BE2C (cell line): ENCODE measurements at places on chromosomes 12 and 14.

- DNase-seq: no peak
These were observed 17.1 kb upstream of the NAV3 start for GRCh38 chr12:77813558-77813957.

DNA sequence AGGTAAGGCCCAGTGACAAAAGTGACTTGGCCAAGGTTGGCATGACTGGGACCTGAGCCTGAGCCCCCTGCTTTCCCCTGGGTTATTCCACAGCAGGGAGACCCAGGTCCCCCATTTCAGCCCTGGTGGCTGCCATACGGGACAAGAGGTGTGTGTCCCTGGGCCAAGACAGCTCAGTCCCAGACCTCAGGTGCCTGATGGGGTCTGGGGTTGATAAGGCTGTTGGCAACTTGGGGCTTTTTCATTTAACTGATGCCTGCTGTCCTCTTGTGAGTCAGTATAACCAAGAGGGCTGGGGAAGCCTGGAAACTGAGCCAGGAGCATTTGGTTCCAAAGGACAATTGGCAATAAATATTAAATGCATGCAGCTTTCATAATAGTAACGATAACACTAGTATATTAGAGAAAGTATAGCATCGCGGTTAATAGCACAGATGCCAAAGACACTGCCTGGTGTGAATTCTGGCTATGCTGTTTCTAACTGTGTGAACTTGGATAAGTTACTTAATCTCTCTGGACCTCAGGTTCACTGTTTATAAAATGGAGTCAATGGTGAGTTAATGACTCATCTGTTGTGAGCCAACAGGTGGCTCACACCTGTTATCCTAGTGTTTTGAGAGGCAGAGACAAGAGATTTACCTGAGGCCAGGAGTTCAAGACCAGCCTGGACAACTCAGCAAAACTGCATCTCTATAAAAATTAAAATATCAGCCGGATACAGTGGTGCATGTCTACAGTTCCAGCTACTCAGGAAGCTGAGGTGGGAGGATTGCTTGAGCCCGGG, 898 bp downstream of the SDSL start:
- no peak for DNase-seq

- DNase-seq: no peak
These were observed 123.7 kb upstream of the DHRS4 start for GRCh38 chr14:23829736-23830471.

DNA sequence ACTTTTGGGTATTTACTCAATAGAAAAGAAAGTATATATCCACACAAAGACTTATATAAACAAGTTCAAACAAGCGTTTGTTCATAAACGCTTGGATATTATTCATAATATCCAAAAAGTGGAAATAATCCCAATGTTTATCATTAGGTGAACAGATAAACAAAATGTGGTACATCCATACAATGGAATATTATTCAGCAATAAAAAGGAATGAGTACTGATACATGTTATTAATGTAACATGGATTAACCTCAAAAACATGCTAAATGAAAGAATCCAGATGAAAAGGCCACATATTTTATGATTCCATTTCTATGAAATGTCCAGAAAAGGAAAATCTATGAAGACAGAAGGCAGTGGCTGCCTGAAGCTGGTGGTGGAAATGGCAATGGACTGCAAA, 16.8 kb upstream of the MYH7 start:
- no peak for DNase-seq

- DNase-seq: no peak
These were observed 295.2 kb downstream of the SLC16A7 start for GRCh38 chr12:59890896-59891579.

DNA sequence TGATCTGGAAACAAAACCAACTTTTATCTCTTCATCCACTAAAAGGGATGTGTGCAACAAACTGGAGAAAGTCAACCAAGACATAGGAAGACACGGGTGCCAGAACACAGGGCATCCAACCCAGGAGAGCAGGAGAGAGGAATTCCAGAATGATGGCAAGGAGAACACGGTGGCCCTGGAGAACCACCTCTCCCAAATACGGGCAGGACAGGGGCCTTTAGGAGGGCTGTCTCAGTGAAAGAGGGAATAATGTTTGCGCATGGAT, 93.4 kb upstream of the EGLN3 start:
- no peak for DNase-seq

GRCh38 chr14:93986955-93987354, 10.1 kb upstream of the CCDC197 start:
- DNase-seq: no peak

DNA sequence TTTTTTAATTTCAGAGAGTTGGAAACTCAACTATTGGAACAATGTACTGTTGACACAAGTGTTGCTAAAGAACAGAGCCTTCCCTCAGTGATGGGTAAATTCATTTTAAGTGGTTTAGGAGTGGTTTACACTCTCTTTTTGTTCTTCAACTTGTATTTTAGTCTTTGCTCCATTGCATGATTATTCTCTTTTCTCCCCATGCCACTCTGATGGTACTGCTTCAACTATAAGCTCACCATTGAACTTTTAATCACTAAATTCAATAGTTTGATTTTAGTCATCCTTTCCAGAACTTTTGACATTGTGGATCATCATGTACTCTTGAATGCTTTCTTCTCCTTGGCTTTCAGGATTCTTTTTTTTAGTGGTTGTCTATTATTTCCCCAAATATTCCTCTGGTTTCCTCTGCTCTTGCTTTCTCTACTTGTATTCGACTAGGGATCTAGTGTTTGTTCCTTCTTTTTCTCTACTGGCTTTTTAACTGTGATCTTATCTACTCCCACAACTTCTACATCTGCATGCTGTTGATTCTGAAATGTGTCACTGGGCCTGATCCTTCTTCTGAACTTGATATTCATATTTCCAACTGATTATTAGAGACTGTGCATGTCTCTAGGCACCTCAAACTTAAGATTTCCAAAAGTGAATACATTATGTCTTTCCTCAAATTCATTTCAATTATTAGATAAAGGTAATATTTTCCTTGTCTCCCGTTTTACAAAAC, 15.4 kb downstream of the ACTR10 start:
- DNase-seq: no peak

DNA sequence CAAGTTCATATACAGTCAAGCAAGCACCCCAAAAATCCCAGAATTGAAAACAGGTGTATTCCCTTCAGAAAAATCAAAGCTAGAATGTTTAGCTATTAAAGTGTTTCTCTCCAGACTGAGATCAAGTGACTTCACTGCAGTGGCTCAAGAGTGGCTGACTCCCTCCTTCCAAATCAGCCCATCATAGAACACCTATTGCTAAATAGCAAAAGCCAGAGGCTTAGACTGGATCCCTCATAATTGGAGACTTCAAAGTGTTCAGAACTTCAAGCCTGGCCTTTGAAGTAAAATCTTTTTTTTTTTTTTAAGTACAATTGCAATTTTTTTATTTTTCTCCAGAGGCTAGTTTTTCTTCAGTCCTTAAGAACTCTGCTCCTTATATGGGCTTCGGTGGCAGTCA, 50.0 kb upstream of the CERS5 start:
- DNase-seq: no peak

GRCh38 chr12:52168019-52168717, 23.6 kb downstream of the KRT80 start:
- DNase-seq: no peak

DNA sequence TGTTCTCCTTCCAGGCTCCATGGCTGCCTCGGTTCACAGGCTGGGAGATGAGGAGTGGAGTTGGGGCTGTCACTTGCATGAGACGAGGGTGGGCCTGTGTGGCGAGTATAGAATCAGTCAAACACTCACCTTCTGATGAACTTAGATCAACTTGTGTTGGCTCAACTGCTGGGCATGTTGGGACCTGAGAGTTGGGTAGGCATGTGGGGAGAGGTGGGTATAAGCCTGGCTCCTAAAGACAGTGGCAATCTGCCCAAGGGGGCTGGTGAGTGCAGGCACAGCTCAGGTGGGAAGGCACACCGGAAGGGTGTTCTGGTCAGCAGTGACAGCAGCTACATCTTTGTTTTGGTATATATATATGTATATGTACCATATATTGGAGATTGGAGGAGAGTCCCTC, 30.1 kb upstream of the TDRD9 start:
- DNase-seq: no peak

DNA sequence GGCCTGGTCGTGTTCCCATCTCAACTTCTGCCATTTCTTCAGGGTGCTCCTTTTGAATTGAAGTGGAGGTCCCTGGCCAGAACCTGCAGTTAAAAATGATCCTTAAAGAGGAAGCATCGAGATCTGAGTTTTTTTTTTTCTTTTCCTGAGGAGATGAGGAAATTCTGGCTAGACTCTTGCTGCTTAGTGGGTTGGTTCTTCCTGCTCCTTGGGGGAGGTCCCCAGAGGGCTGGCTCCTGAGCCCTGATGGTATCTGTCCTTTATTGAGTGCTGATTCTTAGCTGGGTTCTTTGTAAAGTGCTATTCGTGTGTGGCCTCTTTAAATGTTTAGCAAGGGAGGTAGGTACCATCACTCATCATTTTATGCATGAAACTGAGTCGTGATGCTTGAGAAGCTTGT, 11.7 kb downstream of the PELI2 start:
- no peak for DNase-seq

- DNase-seq: no peak
These were observed 147.7 kb downstream of the ZNF664 start for GRCh38 chr12:124120739-124121138.

DNA sequence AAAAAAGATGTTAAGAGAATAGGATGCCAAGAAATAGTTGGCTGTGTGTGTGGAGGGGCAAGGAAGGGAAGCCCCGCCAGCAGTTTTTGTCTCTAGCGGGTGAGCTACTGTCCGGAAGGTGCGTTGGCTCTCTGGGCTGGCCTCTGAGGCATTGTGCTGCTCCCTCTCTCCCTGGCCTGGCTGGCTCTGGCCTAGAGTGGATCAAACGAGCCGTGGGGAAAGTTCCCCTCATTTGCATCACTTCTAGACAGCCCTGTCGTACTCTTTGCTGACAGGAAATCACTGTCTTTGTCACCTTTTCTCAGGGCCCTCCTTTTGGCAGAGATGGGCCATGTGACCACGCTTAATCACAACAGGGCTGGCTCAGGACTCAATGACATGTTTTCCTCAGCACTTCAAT, 236.1 kb upstream of the NPAS3 start:
- DNase-seq: no peak

- no peak for DNase-seq
These were observed 47.5 kb downstream of the NOS1 start for GRCh38 chr12:117313926-117314325.

- DNase-seq: no peak
These were observed 2.1 kb downstream of the DUSP6 start for GRCh38 chr12:89350260-89350629.

DNA sequence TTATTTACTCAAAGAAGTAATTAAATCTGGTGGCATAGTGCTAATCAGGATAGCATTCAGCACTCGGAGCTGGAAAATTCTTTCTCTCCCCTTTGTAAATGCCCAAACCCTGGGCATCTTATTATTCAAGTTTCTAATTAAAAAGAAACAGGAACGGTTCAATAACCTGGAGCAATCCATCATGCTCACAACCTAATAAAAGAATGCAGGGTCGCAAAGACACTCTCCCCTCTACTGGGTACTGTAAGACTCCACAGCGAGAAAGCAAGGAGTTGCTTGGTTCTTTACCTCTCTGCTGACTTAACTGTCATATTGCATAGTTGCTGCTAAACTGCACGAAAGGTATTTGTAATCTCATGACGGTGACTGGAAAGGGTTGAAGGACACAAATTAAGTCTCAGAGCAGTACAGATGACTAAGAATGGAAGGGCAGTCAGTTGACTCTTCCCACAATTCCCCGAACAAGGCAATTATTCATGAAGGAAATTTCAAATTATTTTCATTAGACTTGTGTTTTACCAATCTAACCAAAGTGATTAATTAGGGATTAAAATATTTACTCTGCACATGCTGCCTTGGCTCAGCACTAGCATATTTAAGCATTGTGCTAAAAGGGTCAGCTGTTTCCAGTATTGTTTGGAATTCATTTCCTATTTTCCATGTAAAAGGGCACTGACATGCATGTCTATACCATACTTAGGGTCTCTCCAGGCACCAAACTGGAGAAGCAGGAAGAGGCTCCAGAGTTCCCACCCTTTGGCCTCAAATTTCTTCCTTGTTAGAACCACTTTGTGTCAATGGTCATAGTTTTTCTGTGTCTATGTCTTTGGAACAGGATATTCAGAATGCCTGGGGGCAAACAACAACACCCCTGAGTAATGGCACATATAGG, 182.2 kb downstream of the EXOC5 start:
- no peak for DNase-seq

GRCh38 chr12:46983959-46984841, 95.2 kb upstream of the PCED1B start:
- peak; percentile 18 for DNase-seq

DNA sequence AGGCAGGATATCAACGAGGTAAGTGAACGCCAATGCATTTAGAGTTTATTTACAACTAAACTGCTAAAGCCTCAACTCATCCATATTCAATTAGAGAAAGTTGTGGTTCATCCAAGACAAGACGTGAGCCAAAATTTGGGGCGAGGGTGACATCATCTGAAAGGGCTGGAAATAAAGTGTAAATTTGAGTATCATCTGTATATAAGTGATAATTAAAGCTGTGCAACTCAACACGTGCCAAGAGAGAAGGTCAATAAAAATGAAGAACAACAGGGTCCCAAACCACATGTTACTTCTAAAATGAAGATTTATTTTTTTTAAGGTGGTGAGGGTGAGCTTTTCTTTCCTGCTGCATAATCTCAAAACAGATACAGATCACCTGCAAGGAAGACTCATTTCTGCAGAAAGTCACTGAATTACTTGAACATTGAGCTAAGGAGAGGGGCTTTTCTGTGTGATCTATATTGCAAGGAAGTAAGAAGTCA, 203.6 kb downstream of the EFCAB11 start:
- no peak for DNase-seq

GRCh38 chr12:75137896-75138295, 71.7 kb downstream of the KCNC2 start:
- no peak for DNase-seq

DNA sequence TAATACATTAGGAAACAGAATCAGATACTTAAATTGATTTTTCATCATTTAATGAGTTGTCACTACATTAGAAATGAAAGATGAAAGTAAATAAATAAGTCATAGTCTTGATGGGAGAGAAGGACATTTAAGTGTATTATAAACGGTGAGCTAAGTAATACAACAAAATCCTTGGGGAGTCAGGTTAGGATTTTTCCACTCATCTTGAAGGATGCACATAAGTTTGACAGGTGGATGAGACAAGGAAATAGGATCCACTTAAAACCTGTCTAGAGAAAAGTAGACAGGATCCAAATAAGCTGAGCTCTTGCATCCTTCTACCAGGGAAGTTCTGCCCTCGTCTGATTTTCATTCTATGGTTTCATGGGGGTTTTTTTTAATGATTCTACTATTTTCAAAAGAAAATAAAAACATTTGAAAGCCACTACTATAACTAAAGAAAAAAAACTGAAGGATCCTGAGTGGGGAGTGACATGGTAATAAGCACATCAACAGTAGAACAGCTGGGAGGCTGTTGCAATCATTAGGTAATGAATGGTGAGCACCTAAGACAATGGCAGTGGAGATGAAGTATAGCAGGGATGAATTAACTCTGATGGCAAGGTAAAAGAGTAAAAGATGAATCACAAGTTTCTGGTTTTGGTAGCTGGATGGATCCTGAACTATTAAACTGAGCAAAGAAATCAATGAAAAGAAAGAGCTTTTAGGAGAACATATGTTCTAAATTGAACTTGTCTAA, 17.0 kb downstream of the CEP128 start:
- DNase-seq: no peak

GRCh38 chr14:92437729-92438285, 75.8 kb upstream of the RIN3 start:
- DNase-seq: no peak
